ENCODE measurements at places on chromosomes 3 and 15.

DNA sequence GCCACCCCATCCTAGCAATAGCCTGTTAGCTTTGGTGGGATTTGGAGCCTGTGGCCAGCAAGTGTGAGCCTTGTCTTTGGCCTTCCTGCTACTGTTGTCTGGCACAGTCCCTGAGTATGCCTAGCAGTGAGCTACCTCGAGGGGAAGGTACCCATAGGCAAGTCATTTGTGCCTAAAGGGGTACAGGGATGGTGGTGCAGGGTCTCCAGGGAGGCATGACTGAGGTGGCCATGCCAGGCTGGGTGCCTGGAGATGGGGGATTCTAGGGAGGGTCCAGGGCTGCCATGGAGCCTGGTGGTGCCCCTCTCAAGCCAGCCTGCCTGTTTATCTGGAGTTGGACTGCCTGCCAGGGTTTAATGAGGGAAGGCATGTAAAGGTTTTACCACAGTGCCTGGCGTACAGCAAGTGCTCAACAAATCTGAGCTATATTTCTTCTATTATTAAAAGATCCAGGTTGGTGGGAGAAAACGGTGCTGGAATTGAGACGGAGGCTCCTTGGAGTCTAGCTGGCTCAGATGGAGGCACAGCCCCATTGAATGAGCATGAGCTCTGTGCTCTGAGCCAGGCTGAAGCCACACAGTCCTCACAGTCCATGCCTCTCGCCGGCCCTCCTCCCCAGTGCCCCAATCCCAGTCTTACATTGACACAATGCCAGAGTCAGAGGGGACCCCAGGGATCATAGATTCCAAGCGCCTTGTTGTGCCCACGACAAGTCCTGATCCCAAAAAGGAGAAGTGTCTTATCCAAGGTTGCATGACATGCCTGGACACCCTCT lies 76.2 kb downstream of the CORO2B start:
- no peak for DNase-seq

- DNase-seq, result no peak
Measured at GRCh38 chr15:74821091-74821789, 5.2 kb upstream of the CPLX3 start.

DNA sequence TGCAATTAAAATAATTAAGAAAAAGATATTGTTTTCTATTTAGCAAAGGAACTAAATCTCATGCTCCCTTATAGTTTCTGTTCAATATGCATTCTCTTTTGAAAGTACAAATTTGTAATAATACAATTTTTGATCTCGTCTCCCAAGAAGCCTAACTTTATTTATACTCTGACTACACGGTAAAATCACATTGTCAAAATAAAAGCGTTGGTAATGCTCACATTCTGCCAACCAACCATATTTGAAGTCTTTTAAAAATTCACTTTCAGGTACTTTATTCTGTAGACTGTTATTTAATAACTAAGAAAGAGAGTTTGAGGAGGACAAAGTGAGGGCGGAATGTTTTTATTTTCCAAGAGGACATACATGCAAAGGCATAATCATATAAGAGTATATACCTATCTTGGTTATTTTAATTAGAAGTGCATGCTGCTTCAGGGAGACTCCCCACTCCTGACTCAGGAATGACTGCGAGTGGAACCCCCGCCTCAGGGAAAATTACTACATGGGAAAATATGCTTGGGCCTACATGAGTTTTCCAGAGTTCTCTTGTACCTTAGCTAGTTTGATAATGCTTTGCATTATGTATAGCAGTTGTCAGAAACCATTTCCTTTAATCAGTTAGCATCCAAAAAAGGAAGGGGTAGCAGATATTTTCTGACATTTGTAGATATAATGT lies 19.3 kb downstream of the MBNL1 start:
- no peak for DNase-seq

- no peak for DNase-seq
Measured at GRCh38 chr3:170470063-170471016, 51.7 kb downstream of the CLDN11 start.

DNA sequence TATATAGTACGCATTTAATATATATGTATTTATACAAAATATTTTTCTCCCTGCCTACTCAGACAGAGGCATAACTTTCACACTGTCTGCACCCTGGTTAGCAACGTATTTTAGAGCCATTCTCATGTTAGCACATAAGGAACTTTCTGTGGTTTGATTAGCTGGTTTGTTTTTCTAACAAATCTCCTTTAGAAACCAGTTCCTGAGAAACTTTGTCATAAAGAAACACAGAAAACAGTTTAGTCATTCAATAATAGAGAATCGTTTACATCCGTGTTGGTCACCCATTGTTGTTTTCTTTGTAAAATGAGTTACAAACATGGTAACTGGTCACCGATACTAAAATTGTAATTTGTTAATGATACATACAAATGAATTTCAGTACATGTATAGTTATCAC lies 5.9 kb upstream of the NGRN start:
- no peak for DNase-seq

DNA sequence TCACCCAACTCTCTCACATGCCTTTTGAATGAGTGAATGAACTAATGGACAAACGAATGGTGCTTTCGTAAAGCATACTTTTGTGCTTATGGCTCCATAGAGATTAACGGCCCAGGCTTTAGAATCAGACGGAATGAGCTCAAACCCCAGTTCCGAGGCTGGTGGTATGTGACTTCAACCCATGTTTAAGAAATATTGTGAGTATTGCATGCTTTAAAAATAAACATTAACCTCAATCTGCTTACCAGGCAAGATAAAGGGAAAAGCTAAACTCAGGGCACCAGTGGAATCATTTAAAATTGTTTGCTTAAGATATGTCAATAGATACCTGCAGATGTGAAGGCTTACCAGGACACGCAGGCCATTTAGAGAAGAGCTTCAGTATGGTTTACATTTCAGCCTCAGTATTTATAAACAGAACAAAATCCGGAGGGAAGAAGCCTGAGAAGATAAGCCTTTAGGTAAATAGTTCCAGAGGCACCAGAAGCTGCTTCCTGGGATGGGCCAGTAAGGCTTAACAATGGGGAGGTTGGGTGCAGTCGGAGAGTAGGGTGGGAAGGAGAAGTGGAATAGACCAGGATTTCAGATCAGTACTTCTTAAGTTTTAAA lies 186.4 kb downstream of the ADAMTS9 start:
- no peak for DNase-seq

DNA sequence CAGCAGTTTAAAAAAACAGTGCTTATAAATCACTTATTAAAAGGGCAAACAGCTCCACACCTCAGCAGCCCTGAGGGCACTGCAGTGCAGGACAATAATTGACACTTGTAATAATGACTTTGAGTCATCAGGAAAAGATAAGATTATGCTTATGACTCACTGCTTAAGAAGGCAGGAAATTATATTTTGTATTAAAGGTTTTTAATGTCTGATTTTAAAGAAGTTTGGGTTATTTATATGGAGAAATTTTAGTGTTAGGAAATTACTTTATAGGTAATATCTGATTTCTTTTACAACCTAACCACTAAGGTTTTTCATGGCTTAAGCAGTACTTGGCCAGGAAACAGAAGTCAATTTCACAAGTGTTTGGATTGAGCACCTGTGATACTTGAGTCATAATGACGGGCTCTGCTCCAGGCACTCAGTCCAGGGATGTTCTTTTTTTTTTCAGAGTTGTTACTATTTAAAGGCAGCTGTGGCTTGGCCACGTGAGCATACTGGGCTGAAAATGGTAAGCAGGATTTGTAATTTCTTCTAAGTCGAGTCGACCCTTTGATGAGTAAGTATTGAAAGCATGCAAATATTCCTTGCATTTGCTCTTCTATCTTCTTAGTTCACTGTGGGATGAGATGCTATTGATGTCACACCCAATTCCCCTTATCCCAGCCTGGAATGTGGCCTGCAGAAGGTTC lies 21.6 kb upstream of the SLC6A20 start:
- DNase-seq, result no peak
